ENCODE measurements at places on chromosomes 5 and 9. TPM values are rescaled to one million over a fixed set of nuclear protein-coding genes. Genes with fewer than 3 reads are reported as not detected.

GRCh38 chr5:130689831-130690230 lies 475.2 kb downstream of the HINT1 start:
- no peak for DNase-seq

DNA sequence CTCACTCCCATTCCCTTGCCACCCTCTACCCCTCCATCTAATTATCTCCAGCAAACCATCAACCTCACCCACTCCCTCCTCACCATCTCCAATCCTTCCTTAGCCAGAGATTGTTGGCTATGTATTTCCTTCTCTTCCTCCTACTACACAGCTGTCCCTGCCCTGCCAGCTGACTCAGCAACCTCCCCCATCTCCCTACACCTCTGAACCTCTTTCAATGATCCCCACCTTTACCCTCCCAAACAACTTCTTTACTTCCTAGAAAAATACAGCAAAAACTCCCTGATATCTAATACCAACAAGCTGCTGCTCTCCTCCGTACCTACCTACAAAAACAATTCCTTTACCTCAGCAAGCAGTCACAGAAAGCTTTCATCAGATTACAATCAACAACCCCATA lies 37.3 kb downstream of the SPTLC1 start:
- no peak for DNase-seq

Gene PDE6A
- total RNA-seq = not detected

DNA sequence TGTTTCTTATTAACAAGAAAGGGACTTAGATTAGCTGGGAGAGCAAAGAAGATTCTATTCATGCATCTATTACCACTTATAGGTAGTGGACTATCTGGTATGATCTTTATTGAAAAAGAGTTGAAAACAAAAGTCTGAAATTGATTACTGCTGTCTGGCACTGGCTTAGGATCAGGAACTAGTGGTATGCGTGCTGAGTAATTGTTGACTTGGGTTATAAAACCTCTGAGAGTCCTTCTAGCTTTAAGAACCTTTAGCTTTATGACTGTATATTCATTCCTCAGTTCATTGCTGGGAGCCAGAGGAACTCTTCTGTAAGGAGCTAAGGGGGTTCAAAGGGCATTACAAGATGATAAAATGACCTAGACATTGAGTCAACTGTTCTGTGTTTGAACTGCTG lies 7.6 kb downstream of the SLC1A1 start:
- DNase-seq = no peak

GRCh38 chr9:76751001-76751400 lies 13.2 kb upstream of the PCA3 start:
- no peak for DNase-seq

Gene FOXI1
- not detected for total RNA-seq

- no peak for DNase-seq
Measured at GRCh38 chr5:62354028-62354874, 48.2 kb downstream of the KIF2A start.

DNA sequence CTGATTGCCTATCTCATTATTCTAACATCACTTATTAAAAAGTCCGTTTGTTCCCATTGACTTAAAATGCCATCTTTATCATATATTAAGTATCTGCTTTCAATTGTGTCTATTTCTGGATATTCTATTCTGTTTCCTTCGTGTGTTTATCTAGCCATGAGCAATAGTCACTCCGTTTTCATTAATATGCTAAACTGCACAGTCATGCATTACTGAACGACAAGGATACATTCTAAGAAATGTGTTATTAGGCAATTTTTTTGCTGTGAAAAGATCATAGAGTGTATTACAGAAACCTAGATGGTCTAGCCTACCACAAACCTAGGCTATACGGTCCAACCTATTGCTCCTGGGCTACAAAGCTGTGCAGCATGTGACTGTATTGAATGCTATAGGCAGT lies 482.9 kb downstream of the IRX1 start:
- no peak for DNase-seq

DNA sequence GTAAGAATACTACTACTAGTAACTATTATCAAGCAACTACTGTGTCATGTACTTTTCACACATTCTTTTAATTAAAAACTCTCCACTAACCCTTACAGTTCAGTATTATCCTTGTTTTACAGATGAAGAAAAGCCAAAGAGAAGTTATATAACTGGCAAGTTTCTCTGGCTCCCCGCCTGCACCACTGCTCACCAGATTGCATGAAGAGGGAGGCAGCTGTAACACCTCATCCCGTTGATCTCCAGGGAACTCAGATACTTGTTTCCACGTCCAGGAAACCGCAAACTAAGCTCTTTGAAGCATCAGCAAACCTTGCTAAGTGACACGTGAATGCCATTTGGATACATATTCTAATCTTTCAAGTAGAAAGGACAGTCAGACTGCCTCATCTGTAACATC lies 70.3 kb downstream of the RIGI start:
- no peak for DNase-seq

Gene FAM169A
- 10.4 TPM for total RNA-seq

Gene TMC1
- not detected for total RNA-seq

Gene SLC34A3
- not detected for total RNA-seq

Gene IQGAP2
- 93.0 TPM for total RNA-seq

Measured in activated CD4-positive, alpha-beta memory T cell treated with anti-CD3 and anti-CD28 coated beads for 36 hours (primary cell).